ENCODE measurements at places on chromosomes 3 and 15.
A peak's percentile ranks its signal among the peaks of the same experiment; 100 is the strongest.

- DNase-seq, result no peak
These were observed 185.1 kb upstream of the TPM1 start for GRCh38 chr15:62857411-62857853.

DNA sequence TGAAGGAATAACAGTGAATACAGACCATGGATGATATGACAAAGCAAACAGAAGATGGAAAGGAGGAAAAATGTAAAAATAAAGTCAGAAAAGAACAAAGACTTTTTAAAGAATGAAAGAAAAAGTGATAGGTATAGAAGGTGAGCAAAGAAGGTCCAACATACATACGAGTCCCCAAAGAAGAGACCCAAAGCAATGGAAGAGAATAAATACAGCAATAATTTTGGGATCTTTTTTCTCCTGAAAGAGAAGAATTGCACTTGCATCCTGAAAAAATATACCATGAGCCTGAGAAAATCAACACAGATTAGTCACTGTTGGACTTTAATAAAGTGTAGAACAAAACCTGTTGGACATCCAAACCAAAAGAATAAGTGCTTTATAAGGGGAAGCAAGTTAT is 85.3 kb upstream of the SLC6A1 start:
- no peak for DNase-seq

DNA sequence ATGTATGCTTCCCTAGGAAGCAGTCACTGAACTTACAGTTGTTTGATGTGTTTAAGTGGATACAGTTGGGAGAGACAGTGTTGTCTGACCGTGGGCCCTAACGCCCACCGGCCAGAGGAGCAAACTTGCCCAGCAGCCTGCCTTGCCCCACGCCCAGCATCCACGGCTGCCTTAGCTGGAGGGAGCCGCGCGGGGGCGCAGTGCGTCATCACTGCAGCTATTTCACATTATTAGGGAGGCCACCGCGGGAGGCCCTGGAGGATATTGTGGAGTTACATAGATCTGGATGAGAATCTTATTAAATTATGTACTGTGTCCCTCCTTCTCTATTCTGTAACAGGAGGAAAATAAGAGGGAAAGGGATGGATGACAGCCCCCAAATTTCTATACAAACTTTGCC is 267.2 kb downstream of the GABRG3 start:
- DNase-seq, result no peak

- no peak for DNase-seq
These were observed 31.5 kb downstream of the SLC41A3 start for GRCh38 chr3:126052196-126053058.

DNA sequence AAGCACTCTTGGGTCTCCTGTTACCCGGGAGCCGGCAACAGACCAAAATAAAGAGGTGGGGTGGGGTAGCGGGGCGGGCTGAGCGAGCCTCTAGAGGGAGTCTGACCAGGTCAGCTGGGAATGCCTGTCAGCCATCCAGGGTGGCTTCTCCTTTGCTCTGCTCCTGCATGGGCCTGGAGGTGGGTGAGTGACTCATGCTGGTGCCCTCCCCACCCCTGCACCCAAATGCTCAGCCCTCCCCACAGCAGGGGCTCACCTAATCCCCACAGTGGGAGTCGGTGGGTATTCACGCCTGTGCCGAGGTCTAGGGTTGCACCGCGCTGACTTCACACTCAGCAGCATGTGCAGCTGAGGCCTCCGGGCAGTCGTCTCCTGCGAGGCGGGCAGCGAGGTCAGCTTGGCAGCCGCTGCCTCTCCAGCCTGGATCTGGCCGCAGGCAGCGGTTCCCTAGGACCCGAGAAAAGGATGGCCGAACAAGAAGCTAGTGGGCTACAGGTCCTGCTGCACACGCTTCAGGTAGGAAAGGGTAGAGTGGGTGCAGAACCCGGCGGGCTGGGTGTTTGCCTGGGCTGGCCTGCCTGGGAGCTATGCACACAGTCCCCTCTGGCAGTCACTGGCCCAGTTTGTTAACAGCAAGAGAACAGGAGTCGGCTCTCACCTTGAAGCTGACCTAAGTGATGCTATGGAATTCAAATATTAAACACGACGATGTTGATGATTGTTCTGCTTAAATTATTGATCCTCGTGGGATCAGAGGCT is at the start of gene AGBL1:
Gene AGBL1 (plus strand): TSS at position 364 of the 759 bp plus-strand sequence.
- no peak for DNase-seq

DNA sequence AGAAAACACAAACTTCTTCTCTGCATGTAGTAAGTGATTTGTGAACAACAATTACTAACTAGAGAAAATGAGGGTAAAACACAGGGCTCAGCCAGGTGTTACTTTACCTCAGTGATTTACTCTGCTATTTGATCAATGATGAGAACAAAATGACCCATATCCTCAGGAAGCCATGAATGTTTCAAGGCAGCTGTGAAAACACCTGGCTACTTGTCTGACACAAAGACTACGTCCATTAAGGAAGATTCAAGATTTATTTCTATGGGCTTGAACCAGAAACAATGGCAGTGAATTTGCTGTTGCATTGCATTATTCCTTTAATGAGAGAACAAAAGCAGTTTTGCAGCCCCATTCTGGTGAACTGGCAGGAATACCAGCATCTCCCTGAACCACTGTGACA is 374.6 kb upstream of the ARL6 start:
- no peak for DNase-seq

DNA sequence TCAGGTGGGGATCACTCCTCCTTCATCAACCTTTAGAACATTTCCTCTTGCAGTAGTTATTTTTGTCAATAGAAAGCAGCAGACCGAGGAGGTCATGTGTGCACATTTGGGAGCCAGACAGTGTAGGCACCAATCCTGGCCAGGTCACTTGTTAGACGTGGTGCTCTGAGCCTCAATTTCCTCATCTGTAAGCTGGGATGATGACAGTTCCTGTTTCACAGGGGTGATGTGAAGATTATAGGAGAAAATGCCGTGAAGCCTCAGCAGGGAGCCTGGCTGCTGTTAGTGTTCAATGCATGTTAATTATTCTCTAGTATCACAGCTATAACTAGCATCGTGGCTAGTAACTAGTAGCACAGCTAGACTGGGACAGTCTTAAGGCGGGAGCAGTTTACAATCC is 64.7 kb downstream of the ATP2B2 start:
- DNase-seq, result no peak

- DNase-seq, result no peak
These were observed 186.3 kb downstream of the SCAPER start for GRCh38 chr15:76718863-76719262.

- DNase-seq, result no peak
These were observed 34.6 kb downstream of the FMN1 start for GRCh38 chr15:33159726-33160453.

DNA sequence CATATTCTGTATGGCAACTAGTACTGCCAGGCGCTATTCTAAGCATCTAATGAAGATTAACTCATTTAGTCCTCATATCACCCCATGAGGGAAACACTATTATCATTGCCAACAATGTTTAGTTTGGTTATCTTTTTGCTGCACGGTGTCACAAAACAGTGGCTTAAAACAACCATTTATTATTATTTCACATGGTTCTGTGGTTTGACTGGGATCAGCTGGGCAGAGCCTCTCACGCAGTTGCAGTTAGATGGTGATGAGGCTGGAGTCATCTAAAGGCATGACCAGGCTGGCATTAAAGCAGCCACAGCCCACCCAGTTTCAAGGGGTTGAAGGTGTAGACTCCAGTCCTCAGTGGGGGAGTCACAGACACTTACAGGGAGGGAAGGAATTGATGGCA is 32.8 kb upstream of the RASA2 start:
- no peak for DNase-seq

DNA sequence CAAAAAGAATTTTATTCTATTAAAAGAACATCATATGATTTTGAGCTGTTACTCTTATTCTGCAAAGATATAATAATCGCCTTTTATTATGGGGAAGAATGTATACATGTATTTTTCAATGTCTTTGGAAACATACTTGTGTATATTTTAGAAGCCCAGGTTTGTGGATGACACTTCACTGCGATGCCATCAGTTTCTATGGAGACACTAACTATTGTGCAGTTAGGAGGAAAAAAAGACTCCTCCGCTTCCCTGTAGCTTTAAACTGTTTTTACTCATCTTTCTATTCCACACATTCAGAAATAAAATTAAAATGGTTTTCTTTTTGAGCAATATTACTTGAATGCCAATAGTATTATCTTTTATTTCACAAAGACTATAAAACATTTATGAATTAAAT is 305.0 kb downstream of the NLGN1 start:
- DNase-seq, result no peak

- peak; percentile 75 for DNase-seq
These were observed 394 bp downstream of the OSBPL10 start for GRCh38 chr3:31980530-31981205.

DNA sequence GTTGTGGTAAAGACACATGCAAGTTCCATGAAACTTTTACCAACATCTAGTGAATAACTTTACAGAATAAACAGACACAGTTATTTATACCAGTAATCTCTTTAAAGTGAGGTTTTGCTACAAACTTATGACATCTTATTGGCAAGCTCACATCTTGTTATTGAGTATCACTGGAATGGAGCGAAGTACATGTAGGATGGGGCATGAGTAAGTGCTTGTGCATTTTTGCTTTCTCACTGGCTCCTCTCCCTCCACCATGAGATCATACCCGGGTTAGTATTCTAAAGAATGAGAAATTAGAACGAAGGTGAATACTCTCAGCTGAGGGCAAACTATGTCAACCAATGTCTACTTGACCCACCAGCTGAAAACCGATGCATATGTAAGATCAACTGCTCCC is 193.3 kb upstream of the ZNF717 start:
- DNase-seq, result no peak

DNA sequence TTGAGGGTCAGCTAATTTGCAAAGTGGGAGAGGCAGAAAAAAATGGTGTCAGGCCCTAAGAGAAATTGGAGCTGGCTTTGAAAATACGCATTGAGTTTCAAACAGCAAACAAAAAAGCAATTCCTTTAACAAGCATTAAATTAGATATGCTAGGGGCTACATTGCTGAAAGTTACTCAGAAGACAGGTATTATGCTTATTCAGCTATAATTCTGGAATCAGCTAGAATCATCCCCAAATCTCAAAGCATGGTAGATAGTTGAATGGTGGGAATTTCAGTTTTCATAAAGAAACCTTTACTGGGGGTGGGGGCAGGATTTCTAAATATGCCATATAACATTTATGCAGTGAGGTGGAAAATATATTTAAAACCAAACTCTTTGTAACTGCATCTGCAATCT is 50.5 kb downstream of the BHLHE40 start:
- no peak for DNase-seq

DNA sequence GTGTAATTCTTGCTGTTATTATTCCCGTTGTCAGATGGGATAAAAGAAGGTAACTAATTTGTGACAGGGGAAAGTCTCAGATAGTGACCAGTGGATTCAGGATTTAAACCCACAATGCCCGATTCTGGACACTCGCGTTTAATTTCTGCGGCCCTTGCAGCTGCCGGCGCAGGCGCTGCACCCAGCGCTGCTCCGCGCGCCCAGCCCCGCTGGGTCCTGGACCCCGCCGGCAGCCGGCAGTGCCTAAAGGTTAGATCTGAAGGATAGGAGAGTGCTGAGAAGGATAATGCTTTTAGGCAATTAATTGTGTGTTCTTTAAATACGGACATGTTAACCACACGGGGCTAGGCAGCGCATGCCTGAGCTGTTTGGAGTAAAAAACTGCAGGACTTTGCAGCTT is 3.6 kb upstream of the MKRN3 start:
- DNase-seq, result no peak

DNA sequence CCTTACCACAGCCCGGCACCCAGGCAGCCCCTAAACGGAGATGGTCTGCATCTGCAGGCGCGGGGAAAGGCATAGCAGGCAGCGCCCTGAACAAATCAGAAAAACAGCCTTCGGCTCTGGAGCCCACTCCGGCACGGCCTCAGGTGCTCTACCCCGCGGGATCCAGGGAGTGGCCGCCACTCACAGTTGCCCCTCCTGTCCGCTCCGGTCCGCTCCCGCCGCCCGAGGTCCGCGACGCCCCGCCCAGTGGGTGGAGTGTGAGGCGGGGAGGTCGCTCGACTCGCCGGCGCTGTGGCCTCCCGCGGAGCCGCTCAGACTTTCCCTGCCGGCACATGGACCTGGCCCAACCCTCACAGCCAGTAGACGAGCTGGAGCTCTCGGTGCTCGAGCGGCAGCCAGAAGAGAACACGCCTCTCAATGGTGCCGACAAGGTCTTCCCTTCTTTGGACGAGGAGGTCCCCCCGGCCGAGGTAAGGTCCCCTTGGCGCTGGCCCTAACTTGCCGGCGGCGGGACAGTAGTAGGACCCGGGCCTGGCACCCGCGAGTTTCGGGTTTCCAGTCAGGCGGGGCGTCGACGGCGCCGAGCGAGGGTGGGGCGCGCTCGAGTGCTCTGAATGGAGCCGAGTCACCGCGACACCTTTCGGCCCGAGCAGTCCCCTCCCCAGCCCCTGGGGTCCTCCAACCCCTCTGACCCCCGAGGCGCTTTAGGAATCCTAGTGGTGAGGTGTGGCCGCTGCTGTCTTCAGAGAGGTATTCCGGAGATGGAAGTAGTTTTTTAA is at the start of gene C3orf52:
Gene C3orf52 (plus strand): TSS at position 314 of the 779 bp plus-strand sequence. CDS start 19 bp downstream, at position 333.
- DNase-seq, result peak; percentile 90

GRCh38 chr3:112773-113172 is 83.8 kb upstream of the CHL1 start:
- DNase-seq, result no peak

GRCh38 chr15:92268900-92269299 is 124.8 kb upstream of the ST8SIA2 start:
- DNase-seq, result no peak

- DNase-seq, result no peak
These were observed 109.6 kb upstream of the CTDSPL start for GRCh38 chr3:37751967-37752648.

- no peak for DNase-seq
These were observed 390.3 kb downstream of the GABRB3 start for GRCh38 chr15:26382444-26383072.

- DNase-seq, result peak; percentile 22
These were observed 10.7 kb upstream of the OCA2 start for GRCh38 chr15:28109626-28110455.

DNA sequence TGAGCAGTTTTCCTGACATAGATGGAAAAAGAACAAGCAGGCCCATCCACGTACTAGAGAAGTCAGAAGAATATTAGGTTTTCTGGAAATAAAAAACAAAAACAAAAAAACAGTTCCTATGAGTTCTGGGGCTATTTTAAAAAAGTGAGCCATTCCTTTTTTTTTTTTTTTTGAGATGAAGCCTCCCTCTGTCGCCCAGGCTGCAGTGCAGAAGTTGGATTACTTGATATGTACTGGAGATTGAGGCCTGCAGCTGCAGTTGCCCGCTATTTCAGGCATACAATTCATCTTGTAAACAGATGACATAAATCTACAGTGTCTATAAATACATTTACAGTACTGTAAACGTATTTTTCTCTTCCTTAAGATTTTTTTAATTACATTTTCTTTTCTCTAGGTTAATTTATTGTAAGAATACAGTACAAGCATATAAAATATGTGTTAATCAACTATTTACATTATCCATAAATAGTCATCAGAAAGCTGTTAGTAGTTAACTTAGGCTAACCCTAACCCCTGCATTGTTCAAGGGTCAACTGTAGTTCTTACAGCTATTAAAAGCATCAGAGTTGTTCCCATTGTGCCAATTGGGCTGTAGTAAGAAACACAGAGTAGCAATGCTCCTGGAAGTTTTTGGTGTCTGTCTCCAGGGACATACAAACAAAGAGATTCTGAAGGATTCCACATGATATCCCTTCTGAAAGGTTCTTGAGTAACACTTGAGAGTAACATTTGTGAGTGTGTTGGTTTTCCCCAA is 11.2 kb upstream of the ACTL6A start:
- no peak for DNase-seq

GRCh38 chr3:23959135-23959900 is 14.2 kb downstream of the NR1D2 start:
- no peak for DNase-seq

Data from tibial artery (tissue), 4 donors.